ENCODE measurements at places on chromosomes 13 and 19. TPM values are rescaled to one million over a fixed set of nuclear protein-coding genes. Genes with fewer than 3 reads are reported as not detected.
A peak's percentile ranks its signal among the peaks of the same experiment; 100 is the strongest.

- no peak for DNase-seq
These were observed 735 bp upstream of the FLT1 start for GRCh38 chr13:28495538-28496187.

GRCh38 chr19:27890696-27891095 lies 1322.3 kb downstream of the UQCRFS1 start:
- DNase-seq = no peak

Gene ZNF681
- 1.2 TPM for total RNA-seq

DNA sequence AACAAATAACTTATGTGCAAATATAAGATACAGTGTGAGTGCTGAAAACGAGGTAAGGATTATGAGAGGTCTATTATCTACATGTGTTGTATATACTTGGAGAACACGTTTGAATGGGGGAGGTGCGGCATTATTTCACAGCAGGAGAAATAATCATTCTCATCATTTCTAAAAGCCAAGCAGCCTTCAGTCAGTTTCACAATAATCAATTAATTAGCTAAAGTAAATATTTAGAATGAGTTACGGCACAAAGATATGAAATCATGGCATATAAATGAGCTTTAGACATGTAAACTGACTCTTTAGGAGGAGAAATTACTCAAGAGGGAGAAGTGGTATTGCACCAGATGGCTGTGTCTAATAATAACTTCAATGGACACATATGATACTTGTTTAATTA lies 366.6 kb downstream of the DNAJC15 start:
- no peak for DNase-seq

GRCh38 chr13:98821372-98822224 lies 69.1 kb upstream of the SLC15A1 start:
- no peak for DNase-seq

GRCh38 chr19:47124937-47125668 lies 5.5 kb upstream of the SAE1 start:
- DNase-seq = peak; percentile 80

Gene CTU1
- total RNA-seq = 17.8 TPM

DNA sequence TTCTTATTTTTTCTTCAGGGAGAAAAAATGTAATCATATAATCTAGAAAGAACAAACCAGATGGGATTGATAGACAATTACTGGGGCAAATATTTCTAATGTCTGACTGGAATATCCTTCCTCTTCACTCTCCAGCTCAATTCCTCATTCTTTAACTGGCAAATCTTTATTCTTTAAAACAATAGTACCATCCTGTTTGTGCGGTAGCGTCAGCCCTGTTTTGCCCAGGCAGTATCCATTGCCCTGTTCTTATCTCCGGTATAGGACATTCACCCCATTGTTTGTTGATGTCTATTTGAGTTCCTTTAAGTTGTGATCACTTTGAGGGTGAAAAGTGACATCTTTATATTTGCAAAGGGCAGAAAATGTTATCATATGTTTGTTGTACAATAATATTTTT lies 185.4 kb downstream of the POSTN start:
- no peak for DNase-seq

Gene TGFBR3L
- total RNA-seq = 0.21 TPM

Gene TMEM59L
- 0.64 TPM for total RNA-seq

GRCh38 chr13:48001114-48001881 lies at the start of gene SUCLA2:
Gene SUCLA2 (minus strand): TSS chr13:48001273. CDS start chr13:48001269, 4 bp downstream.
- DNase-seq = peak; percentile 93

Gene LILRA1
- not detected for total RNA-seq

- DNase-seq = no peak
These were observed 906 bp upstream of the CYP4F11 start for GRCh38 chr19:15935167-15935702.

DNA sequence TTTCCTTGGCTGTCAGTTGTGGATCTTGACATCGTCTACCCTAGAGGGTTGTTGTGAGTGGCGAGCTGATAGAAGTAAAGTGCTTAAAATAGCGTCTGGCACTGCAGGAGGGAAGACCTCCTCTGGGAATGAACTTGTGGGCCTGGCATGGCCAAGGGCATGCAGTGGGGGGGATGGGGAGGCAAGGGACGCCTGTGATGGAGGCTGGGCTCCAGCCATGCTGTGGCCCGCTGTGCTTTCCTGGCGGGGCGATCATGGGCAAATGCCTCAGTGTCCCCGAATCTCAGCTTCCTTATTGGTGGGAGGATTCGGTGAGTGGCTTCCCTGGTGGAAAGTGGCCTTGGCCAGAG lies 10.7 kb downstream of the CARM1 start:
- DNase-seq = no peak

- DNase-seq = no peak
These were observed 8.4 kb downstream of the DACH1 start for GRCh38 chr13:71858647-71859046.

DNA sequence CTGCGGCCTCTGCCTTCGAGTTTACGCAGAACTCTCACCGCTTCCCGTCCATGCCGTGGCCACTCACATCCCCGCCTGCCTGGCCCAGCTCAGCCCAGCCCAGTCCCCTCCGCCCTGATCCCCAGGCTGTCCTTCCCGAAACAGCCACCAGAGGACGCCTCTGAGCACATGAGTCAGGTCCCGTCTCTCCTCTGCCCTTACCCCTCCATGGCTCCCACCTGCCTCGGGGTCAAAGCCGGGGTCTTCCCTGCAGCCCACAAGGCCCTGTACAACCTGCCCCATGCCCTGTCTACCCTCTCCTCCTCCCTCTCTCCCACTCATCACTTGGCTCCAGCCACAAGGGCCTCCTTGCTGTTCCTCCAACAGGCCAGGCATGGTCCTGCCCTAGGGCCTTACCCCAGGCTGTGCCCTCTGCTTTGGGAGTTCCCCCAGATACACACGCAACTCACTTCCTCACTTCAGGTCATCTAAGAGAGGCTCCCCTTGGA lies 8.1 kb upstream of the SEMA6B start:
- DNase-seq = peak; percentile 68

DNA sequence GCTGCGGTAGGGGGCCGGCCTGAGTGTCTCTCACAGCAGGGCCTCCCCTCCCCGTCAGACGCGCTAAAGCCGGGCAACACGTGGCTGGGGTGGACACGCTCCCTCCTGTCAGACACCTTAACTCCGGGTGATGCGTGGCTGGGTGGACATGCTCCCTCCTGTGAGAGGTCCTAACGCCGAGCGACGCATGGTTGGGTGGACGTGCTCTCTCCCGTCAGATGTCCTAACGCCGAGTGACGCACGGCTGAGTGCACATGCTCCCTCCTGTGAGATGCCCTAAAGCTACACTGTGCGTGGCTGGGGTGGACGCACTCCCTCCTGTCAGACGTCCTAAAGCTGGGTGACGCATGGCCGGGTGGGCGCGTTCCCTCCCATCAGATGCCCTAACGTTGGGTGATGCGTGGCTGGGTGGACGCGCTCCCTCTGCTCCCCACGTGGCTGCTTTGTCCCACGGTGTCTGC lies 126.1 kb upstream of the MCF2L start:
- DNase-seq = no peak

DNA sequence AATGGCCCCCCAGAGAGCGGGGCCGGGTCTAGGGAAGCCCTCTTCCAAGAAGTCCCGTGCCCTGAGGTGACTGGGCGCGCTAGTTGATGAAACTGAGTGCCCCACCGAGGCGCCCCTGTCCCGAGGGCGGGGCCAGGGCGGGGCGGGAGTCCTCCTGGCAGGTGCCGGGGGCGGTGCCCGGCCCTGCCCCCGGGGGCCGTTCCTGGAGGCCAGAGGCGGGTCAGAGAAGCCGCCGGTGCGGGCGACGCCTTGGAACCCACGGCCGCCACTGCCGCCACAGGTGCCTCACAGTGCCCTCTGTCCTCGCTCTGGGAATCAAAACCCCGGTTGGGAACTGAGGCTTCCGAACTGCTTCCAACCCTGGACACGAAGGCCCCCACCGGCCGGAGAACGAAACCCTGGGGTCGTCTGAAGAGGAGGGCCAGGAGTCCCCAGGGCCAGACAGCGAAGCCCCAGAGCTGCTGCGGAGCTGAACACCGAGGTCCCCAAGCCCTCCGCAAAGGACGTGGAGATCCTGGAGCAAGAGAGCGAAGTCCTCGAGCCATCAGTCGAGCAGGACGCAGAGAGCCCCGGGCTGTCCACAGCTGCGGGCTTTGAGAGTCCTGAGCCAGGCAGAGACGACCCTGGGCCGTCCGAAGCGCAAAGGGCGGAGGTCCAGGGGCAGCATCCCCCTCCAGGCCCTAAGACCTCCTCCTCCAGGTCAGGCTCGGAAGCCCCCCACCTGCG lies at the start of gene MISP3:
Gene MISP3 (plus strand): TSS at position 252 of the 726 bp plus-strand sequence. CDS start 524 bp downstream, outside the sequence.
- no peak for DNase-seq

DNA sequence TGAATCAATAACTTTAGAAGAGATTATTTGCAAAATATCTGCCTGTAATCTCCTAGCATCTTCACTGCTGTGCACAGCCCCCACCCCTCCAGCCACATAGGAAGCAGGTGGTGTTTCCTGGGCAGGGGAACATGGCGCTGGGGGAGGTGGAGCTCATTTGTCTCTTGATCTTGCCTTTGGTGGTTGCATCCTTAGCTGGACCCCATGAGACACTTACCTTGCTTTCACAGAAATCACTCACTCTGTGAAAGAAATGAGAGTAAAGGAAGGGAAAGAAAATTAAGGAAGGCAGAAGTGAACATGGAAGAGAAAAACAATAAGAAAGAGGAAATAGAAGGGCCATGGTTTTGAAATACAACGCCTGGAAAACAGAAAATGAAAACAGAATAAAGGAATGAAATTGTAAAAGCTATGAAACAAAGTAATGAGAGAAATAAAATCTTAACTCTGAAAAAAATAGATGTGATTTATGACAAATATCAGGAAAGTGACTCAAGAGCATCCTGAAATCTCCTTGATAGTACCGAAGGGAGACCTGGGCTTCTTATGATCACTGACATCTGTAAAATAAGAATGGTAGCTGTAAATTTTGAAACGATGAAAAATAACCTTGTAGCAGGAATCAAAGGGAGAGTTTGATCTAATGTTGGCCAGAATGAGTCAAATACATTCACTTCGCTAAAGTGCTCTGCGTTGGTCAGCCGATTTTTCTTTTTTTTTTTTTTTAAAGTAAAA lies 17.2 kb upstream of the RNASEH2B start:
- no peak for DNase-seq

Gene FCHO1
- not detected for total RNA-seq

Gene CYP4F12
- not detected for total RNA-seq

- DNase-seq = no peak
These were observed 468 bp downstream of the S1PR5 start for GRCh38 chr19:10516671-10517286.

DNA sequence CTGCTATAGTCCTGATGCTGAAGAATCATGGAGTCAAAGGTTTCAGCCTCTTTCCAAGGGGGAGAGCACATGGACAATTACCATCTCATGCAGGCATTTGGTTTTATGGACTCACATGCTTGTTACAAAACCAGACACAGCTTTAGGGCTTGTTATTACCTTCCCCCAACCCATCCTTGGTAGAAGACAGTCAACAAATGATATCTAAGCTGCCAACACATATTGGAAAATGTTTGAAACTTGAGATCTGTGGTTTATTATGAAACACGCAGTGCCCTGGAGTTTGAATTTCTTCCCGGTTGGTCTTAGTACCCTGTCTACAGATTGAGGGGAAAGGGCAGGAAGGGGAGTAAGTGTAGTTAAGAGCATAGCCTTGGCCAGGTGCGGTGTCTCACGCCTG lies 12.5 kb upstream of the CYP2A6 start:
- DNase-seq = peak; percentile 60

DNA sequence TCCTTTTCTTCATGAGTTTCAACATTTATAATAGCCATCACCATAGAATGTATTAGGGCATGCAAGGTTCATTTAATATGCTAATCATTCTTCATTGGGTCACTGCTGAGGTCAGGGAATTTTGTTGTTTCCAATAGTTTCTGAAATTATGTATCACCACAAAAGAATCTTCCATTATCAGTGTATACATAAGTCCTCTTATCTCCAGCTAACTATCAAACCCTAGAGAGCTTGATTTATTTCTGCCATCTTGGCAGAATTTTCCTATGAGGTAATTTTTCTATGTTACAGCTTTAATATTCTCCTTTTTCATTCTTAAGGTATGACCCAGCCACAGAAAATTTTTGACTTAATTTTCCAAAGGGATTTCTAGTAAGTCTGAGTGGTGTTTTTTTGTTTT lies 415.0 kb upstream of the SLITRK1 start:
- no peak for DNase-seq

- DNase-seq = no peak
These were observed 42.6 kb downstream of the EFNB2 start for GRCh38 chr13:106492588-106493475.

DNA sequence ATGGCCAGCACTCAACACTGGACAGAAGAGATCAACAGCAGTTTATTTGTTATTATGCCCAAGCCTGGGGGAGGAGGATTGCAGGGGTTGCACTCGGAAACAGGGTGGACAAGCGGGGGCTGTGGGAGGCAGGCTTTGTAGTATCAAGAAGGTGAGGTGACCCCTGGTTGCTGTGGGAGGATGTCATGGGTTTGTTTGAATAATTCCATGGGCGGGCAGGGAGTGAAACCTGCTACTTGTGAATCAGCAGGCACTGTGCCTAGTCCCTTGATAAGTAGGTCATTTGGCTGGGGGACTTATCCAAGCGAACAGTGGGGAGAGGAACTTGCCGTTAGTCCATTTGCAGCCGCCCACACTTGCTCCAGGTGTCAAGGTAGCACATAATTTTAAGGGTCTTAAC lies 84.4 kb upstream of the KCTD15 start:
- no peak for DNase-seq

- no peak for DNase-seq
These were observed 23.9 kb upstream of the LPAR6 start for GRCh38 chr13:48436661-48437288.

GRCh38 chr19:3521104-3521445 lies 15.0 kb downstream of the FZR1 start:
- no peak for DNase-seq

GRCh38 chr13:50707628-50708027 lies 135.9 kb downstream of the DLEU7 start:
- peak; percentile 60 for DNase-seq

GRCh38 chr13:109803825-109804224 lies 17.4 kb upstream of the IRS2 start:
- no peak for DNase-seq

Gene ICAM5
- 7.2 TPM for total RNA-seq

DNA sequence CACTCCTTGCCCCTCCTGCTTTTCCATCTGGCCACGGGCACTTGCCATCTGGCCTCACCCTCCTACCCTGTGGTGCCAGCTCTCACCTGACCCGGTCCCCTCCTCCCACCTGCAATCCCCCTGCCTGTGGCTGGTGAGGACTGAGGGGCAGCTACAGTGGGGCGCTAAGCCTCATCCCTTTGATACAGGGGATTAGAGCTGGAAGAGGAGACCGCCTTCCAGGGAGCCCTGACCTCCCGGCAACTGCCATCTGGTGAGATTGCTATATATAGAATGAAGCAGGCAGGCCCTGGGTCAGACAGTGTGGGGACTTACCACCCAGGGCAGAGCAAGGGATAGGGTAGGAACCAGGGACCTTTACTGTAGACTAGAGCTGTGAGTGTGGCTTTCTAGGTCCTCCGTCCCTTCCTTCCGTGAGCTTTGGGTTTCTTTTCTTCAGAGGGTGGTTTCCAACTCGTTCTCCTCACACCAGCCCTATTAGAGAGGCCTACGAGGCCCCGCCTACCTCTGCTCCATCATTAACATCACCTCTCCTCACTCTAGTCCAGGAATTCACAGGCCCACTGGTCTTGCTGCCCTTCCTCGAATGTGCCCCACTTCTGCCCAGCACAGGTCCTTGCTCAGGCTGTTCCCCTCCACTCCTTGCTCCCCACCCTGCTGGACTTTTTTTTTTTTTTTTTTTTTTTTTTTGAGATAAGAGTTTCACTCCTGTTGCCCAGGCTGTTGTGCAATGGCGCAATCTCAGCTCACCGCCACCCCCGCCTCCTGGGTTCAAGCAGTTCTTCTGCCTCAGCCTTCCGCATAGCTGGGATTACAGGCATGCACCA lies 7.7 kb downstream of the KASH5 start:
- no peak for DNase-seq

GRCh38 chr19:16894080-16894479 lies 5.3 kb downstream of the F2RL3 start:
- no peak for DNase-seq

Gene B9D2
- total RNA-seq = 5.0 TPM
